Esophagus mucosa (tissue), 1 donor: ENCODE measurements at places on chromosomes 3 and 15. TPM values are rescaled to one million over a fixed set of nuclear protein-coding genes. Genes with fewer than 3 reads are reported as not detected.

GRCh38 chr3:133997871-133998635, 31.7 kb downstream of the SLCO2A1 start:
- no peak for ATAC-seq

GRCh38 chr3:99974989-99975388, 139.3 kb downstream of the FILIP1L start:
- ATAC-seq, result peak; percentile 17

ARRDC4 gene
- 2.9 TPM for total RNA-seq

GREM1 gene
- 9.2 TPM for total RNA-seq

C3orf20 gene
- 0.24 TPM for total RNA-seq
